ENCODE measurements at places on chromosomes 2 and 18. TPM values are rescaled to one million over a fixed set of nuclear protein-coding genes. Genes with fewer than 3 reads are reported as not detected.

ICOS gene
- 0.08 TPM for total RNA-seq

DSEL gene
- total RNA-seq = 2.0 TPM

TMEM200C gene
- total RNA-seq = 0.42 TPM

PJVK gene
- total RNA-seq = 1.7 TPM

DSG4 gene
- not detected for total RNA-seq

Data from heart right ventricle (tissue), 16 donors.